Activated CD4-positive, alpha-beta memory T cell treated with anti-CD3 and anti-CD28 coated beads for 36 hours (primary cell): ENCODE measurements at places on chromosomes 1 and 21. TPM values are rescaled to one million over a fixed set of nuclear protein-coding genes. Genes with fewer than 3 reads are reported as not detected.

Gene C21orf58
- 28.1 TPM for total RNA-seq

Gene SLC22A15
- 1.7 TPM for total RNA-seq

Gene HTR1D
- not detected for total RNA-seq

Gene OR2T5
- not detected for total RNA-seq

GRCh38 chr1:167648978-167649744, 19.1 kb downstream of the RCSD1 start:
- H3K36me3 ChIP-seq = peaks cover 7% of the 10 kb centered on the region
- peak; percentile 22 for DNase-seq
- H3K4me1 ChIP-seq = peaks cover 80% of the 10 kb centered on the region
- H3K27me3 ChIP-seq = no peaks in the 10 kb centered on the region
- no peak overlapping the region for H3K4me3 ChIP-seq

DNA sequence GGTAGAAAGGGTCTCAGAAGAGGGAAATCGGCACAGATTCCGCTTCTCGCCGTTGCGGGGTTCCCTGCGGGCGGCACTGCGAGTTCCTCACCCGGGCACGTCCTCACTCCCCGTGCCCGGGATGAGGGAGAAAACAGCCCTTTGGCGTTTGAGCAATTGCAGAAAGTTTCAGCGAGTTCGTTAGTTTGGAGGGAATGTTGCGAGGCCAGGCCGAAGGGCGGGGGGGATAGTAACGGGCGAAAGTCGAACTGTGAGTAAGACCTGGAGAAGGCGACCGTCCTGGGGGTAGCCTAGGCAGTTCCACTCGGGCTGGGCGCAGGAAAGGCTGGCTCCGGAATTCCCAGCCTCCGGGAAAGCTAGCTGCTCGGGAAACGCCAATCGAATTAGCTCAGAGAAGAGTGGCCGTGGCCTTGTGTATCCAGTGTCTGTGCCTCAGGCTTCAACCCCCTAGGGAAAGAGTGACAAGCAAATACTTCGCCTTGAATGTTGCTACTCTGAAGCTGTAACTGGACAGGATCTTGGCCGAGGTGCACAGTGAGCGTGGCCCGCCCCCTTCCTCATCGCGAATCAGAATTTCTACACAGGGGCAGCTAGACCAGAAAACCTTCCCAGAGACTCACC, 787 bp downstream of the PTGFR start:
- no peak for DNase-seq
- no peaks in the 10 kb centered on the region for H3K36me3 ChIP-seq
- H3K4me1 ChIP-seq = peaks cover 3% of the 10 kb centered on the region
- no peak overlapping the region for H3K4me3 ChIP-seq

- H3K27me3 ChIP-seq = no peaks in the 10 kb centered on the region
- peaks cover 2% of the 10 kb centered on the region for H3K4me1 ChIP-seq
- no peak for DNase-seq
- no peak overlapping the region for H3K27ac ChIP-seq
- no peaks in the 10 kb centered on the region for H3K36me3 ChIP-seq
Observed at GRCh38 chr1:160844447-160845232, 18.0 kb downstream of the CD244 start.

DNA sequence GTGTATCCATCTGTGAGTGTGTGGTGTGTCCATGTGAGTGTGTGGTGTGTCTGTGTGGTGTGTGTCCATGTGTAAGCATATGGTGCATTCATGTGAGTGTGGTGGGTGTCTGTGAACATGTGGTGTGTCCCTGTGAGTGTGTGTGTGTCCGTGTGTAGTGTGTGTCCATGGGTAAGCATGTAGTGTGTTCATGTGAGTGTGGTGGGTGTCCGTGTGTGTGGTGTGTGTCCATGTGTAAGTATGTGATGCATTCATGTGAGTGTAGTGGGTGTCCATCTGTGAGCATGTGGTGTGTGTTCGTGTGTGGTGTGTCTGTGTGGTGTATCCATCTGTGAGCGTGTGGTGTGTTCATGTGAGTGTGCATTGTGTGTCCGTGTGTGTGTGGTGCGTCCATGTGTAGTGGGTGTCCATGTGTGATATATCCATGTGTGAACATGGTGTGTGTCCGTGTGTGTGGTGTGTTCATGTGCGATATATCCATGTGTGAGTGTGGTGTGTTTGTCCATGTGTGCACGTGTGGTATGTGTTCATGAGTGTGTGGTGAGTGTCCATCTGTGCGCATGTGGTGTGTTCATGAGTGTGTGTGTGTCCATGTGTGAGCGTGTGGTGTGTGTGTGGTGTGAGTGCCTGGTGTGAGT, 12.3 kb downstream of the SLC19A1 start:
- H3K36me3 ChIP-seq = peaks cover 18% of the 10 kb centered on the region
- H3K27ac ChIP-seq = no peak overlapping the region
- DNase-seq = no peak
- peaks cover 6% of the 10 kb centered on the region for H3K4me1 ChIP-seq

- no peak within 1 kb of the TSS for H3K27ac ChIP-seq
- H3K36me3 ChIP-seq = no peaks in the 10 kb centered on the region
- no peak within 1 kb of the TSS for H3K4me3 ChIP-seq
- H3K4me1 ChIP-seq = no peaks in the 10 kb centered on the region
Observed at GRCh38 chr1:163202833-163203451, at the start of gene RGS5. RGS5 (minus strand) TSS chr1:163202916; CDS start chr1:163202835, 81 bp downstream.

GRCh38 chr1:71521655-71522264, 440.9 kb upstream of the ZRANB2 start:
- no peak for DNase-seq
- H3K4me3 ChIP-seq = no peak overlapping the region
- H3K36me3 ChIP-seq = no peaks in the 10 kb centered on the region
- H3K4me1 ChIP-seq = no peaks in the 10 kb centered on the region
- H3K27ac ChIP-seq = no peak overlapping the region
- no peaks in the 10 kb centered on the region for H3K27me3 ChIP-seq

GRCh38 chr1:56934430-56935060, 31.3 kb downstream of the C8B start:
- no peak for DNase-seq
- H3K36me3 ChIP-seq = no peaks in the 10 kb centered on the region
- no peak overlapping the region for H3K27ac ChIP-seq
- H3K4me1 ChIP-seq = no peaks in the 10 kb centered on the region

GRCh38 chr1:202029171-202029665, 18.8 kb downstream of the ELF3 start:
- H3K36me3 ChIP-seq = no peaks in the 10 kb centered on the region
- peaks cover 2% of the 10 kb centered on the region for H3K4me1 ChIP-seq
- H3K4me3 ChIP-seq = no peak overlapping the region
- peaks cover 1% of the 10 kb centered on the region for H3K27me3 ChIP-seq

DNA sequence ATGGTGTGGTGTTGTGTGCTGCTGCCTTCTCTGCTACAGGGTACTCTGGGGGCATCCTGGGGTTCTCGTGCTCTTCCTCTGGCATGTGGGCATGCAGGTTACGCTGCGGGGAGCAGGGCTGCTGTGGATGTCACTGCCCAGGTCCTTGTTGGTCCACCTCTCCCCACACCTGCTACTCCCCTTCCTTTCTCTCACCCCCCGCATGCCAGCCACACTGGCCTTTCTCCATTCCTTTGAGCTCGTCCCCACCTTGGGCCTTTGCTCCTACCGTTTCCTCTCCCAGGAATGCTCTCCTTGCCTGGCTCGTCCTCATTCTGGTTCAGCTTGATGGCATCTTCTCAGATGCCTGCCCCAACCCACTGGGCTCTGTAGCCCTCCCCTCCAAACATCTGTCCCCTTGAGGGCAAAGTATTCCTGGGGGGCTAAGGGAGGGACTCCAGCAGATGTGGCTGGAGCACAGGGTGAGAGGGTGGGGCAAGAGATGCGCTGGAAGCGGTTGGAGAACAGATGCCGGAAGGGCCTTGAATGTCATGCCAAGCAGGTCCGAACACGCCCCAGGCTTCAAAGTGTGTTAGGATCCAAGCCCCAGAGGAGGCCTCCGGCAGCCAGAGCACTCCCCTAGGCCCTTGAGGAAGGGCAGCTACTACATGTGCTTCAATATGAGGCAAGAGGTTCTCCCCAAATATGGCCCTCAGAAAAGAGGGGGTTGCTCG, 23.4 kb downstream of the DMRTB1 start:
- DNase-seq = no peak
- no peaks in the 10 kb centered on the region for H3K4me1 ChIP-seq
- peaks cover 11% of the 10 kb centered on the region for H3K27me3 ChIP-seq
- no peak overlapping the region for H3K27ac ChIP-seq
- H3K4me3 ChIP-seq = no peak overlapping the region

GRCh38 chr1:175481126-175482070, 262.0 kb downstream of the TNR start:
- peaks cover 17% of the 10 kb centered on the region for H3K27me3 ChIP-seq
- H3K36me3 ChIP-seq = no peaks in the 10 kb centered on the region
- no peaks in the 10 kb centered on the region for H3K4me1 ChIP-seq

GRCh38 chr1:105730701-105731100, 1325.8 kb upstream of the PRMT6 start:
- DNase-seq = no peak
- no peaks in the 10 kb centered on the region for H3K27me3 ChIP-seq
- H3K4me1 ChIP-seq = no peaks in the 10 kb centered on the region
